ENCODE measurements at places on chromosomes 11 and 22. TPM values are rescaled to one million over a fixed set of nuclear protein-coding genes. Genes with fewer than 3 reads are reported as not detected.

GRCh38 chr11:94926698-94927237 is 46.6 kb downstream of the CWC15 start:
- no peak overlapping the region for H3K4me3 ChIP-seq
- H3K27me3 ChIP-seq = no peaks in the 10 kb centered on the region
- no peak for DNase-seq
- no peaks in the 10 kb centered on the region for H3K36me3 ChIP-seq
- 0 out of 2 replicates have a peak, but pooled peaks cover 6% of the 10 kb centered on the region for H3K4me1 ChIP-seq

DNA sequence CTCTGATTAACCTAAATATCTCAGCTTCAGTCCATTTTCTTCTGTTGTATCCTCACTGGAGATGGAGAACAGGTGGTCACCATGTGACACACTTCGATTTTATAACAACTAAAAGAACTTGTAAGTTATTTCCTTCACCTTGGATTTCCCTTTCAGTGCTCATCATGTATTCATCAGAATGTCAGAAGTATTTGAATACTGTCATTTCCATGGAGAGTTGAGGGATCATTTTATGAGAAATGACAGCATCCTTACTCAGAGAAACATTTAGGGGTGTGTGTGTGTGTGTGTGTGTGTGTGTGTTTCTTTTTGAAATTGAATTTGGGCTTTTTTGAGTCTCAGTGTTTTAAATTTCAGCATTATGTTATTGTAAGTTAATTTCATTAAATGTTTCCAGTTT is 205.8 kb downstream of the ARHGAP42 start:
- no peaks in the 10 kb centered on the region for H3K4me1 ChIP-seq
- H3K27ac ChIP-seq = no peak overlapping the region
- H3K4me3 ChIP-seq = no peak overlapping the region
- H3K27me3 ChIP-seq = no peaks in the 10 kb centered on the region

DNA sequence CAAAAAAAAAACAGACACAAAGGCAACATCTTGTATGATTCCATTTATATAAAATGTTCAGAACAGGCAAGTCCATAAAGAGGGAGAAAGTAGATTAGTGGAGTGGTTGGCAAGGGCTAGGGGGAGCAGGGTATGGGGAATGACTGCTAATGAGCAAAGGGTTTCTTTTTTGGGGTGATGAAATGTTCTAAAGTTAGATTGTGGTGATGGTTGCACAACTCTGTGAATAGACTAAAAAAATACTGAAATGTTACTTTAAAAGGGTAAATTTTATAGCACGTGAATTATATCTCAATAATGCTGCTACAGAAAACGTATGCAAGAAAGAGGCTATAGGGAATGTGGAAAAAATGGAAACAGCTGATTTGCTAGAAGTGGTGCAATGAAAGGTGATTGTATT is 155.1 kb downstream of the TENM4 start:
- no peak for DNase-seq
- H3K36me3 ChIP-seq = no peaks in the 10 kb centered on the region
- H3K27me3 ChIP-seq = no peaks in the 10 kb centered on the region
- no peak overlapping the region for H3K27ac ChIP-seq
- H3K4me3 ChIP-seq = no peak overlapping the region

GRCh38 chr11:17296852-17297559 is 20.5 kb downstream of the NUCB2 start:
- DNase-seq = no peak
- H3K27me3 ChIP-seq = no peaks in the 10 kb centered on the region
- H3K4me1 ChIP-seq = peaks cover 3% of the 10 kb centered on the region
- no peaks in the 10 kb centered on the region for H3K36me3 ChIP-seq
- no peak overlapping the region for H3K4me3 ChIP-seq

Gene GRAP2
- not detected for total RNA-seq

Gene MYOD1
- total RNA-seq = not detected

Gene CDC42EP1
- 75.0 TPM for total RNA-seq
